ENCODE measurements at places on chromosomes 3 and 15.

- no peak for DNase-seq
Observed at GRCh38 chr3:108096532-108097321, 5.9 kb upstream of the CD47 start.

DNA sequence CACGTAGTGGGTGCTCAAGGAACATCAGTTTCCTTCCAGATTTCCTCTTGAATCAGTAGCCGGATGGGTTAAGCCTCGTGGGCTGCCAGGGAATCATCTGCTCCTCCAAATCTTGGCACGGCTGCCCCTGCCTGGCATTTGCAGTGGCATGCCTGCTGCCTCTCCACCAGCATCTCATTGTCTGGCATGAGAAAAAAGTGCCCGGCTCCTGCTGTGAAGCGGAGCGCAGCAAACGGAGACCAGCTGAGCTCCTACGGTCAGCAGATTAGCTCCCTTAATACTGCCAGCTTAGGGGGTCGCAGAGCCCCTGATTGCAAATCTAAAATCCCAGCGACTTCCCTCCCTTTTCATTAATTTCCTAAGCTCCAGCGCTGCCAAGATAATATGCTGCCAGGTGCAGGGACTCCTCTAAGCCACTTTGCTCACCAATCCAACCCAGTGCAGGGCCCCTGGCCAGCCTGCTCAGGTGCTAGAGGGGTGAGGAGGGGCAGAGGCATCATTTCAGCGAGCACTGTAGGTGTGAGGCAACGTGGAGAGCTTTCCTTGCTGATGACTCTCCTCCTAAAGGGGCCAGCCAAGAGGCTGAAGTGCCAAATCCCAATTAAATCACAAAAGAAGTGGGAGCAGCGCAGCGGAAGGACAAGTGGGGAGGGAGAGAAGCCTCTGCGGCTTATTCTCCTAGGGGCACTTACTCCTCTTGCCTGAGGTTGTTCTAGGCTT is 49.6 kb upstream of the ST8SIA2 start:
- no peak for DNase-seq

DNA sequence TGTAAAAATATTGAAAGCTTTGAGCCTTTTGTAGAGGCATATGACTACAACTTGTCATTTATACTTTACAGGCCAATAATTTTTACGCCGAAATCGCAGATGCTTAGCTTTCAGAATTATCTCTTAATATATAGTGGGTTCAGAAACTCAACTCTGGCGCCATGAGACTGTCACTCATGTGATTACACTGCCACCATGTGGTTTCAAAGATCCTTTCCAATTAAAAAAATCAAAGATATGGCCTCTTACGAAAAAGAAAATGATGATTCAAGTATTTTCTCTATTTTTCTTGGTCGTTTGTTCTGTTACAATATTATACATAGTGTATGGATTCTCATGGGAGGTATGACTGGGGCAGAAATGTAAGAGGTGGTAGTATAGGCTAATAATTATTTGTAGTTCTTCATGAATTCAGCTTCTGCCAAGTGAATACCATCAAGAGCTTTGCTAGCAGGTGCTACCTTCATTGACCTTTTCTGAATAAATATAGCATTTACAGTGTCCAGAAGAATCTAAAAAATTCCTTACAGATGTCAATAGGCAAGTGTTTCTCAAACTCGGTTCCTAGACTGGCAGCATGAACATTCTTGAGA is 751.7 kb upstream of the GOLIM4 start:
- DNase-seq = no peak

DNA sequence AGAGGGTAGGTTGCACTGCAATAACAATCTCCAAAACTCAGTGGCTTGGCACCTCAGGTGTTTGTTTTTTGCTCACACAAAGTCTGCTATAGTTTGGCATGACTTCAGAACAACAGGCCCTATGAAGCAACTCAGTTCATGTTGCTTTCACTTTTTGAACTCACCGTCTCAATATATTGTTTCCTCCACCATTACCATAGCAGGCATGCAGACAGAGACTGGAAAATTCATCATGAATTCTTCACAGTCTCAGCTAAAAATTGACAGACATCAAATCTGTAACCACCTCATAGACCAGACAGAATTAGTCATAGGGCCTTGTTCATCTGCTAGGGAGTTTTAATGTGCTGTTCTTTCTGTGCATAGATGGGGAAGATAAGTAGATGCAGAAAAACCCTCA is 161.4 kb upstream of the POU1F1 start:
- no peak for DNase-seq

DNA sequence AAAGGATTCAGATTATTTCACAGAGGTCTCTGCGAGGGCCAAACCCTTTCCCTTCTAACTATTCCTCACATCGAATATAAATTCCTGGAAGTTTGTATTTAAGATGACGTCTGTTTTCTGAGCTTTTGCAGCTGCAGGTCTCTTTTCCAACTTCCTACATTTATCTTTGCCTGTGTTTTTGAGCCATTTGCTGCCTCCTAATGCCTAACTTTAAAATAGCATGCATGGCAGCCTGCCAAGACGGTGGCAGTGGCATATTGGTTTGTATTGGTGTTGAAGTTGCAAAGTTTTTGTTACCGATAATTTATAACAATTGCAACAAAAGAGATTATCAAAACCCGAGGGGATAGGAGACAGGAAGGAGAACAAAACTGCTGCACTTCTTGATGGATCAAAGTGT is 187.1 kb upstream of the DNAJC19 start:
- no peak for DNase-seq
